ENCODE measurements at places on chromosomes 2 and 18.

GRCh38 chr2:60439219-60439974, 114.1 kb downstream of the BCL11A start:
- DNase-seq = peak; percentile 54

DNA sequence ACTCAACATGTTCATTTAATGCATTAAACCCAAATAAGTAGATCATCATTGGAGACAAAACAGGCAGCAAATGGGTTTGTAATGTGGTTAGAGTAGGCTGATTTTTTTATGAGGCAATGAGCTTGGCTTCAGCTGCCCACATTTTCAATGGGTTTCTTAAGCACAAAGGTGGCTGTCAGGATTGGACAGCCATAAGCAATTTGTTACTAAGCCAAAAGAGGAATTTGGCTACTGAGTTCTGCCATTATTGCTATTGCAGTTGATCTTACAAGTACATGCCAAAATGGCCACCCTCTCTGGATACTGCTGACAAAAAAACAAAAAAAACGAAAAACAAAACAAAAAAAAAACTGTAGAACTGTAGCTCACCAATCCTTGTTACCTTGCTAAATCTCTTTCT, 1348.0 kb upstream of the PIK3C3 start:
- DNase-seq = no peak

- DNase-seq = no peak
These were observed 112.5 kb downstream of the BMPR2 start for GRCh38 chr2:202488671-202489070.

GRCh38 chr2:60541056-60541651, 12.3 kb downstream of the BCL11A start:
- no peak for DNase-seq

GRCh38 chr18:74074668-74075564, 72.7 kb downstream of the FBXO15 start:
- no peak for DNase-seq

DNA sequence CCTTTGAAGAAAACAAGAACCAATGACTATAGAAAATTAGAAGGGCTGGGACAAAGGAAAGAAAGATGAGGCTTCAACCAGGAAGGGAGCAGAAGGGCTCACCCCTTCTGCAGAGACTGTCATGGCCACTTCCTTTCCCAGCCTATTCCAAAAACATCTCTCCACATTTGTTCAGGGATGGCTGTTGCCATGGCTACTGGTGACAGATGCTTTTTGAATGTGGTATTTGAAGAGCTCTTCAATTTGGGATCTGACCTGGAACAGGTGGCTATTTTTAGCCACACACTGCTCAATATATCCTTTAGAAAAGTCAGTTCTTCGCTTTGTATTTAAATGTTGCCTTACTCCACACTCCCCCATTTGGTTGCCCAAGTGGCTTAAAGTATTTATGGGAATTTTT, 64.1 kb upstream of the LCLAT1 start:
- DNase-seq = no peak

DNA sequence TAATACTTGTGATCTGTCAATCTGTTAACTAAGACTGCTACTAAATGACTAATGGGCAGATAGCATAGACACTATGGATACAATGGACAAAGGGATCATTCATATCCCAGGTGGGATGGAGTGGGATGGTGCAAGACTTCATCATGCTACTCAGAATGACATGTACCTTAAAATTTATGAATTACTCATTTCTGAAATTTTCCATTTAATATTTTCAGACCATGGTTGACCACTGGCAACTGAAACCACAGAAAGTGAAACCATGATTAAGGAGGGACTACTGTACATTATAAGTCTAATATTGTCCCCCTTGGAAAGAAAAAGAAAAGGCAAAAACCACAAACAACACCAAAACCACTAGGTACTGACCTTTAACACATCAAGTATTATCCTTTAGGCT, 247.0 kb upstream of the SYT4 start:
- DNase-seq = no peak

- no peak for DNase-seq
These were observed 22.7 kb upstream of the DOCK10 start for GRCh38 chr2:225064928-225065327.

DNA sequence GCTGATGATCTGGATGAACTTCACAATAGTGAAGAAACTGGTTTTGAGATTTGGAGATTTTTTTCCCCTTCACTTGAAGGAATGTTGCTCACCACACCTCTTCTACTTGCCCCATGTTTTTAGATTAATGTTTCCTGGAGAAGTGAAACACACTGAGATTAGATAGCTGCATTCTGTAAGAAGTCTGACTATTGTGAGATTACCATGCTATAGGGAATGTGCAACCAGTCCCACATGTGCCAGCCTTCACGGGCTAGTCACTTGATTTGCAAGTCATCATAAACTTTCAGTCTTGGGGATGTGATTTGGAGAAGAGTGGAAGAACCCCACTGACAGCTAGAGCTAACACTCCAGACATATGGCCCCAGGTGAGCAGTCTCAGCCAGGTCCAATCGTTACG, 7.4 kb upstream of the CCNYL1 start:
- no peak for DNase-seq

GRCh38 chr2:38619458-38620164, 16.9 kb upstream of the HNRNPLL start:
- no peak for DNase-seq

GRCh38 chr2:36993841-36994620, 27.7 kb upstream of the STRN start:
- DNase-seq = no peak

GRCh38 chr2:120305296-120305695, 40.6 kb upstream of the INHBB start:
- DNase-seq = no peak

- DNase-seq = no peak
These were observed 56.5 kb upstream of the TMEM247 start for GRCh38 chr2:46422717-46423394.

- no peak for DNase-seq
These were observed 125.6 kb downstream of the PLB1 start for GRCh38 chr2:28621172-28622100.

DNA sequence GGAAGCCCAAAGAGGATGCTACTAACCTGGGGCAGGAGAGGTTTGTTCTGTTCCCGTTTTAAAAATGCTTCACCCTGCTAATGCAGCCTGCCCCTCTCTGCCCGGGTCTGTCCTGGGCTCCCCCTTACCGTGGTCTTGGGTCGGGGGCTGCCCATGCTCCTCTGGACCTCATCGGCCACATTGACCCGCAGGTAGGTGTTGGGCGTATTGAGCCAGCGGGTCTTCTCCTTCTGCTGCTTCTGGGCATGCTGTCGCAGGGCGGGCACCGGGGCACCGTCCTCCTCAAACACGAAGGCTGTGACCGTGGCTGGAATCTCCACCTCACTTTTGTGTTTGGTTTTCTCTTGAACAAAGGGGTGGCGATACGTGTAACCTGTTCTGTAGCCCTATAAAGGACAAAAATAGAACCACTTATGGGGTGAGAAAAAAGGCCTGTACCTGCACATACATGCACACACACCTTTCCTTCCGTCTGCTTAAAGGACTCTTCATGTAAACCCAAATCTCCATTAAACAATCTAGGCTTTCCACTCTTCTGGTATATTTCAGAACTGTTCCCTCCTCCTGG, 89.3 kb downstream of the ADD2 start:
- no peak for DNase-seq

- DNase-seq = no peak
These were observed 20.3 kb downstream of the GKN2 start for GRCh38 chr2:68932402-68932801.

DNA sequence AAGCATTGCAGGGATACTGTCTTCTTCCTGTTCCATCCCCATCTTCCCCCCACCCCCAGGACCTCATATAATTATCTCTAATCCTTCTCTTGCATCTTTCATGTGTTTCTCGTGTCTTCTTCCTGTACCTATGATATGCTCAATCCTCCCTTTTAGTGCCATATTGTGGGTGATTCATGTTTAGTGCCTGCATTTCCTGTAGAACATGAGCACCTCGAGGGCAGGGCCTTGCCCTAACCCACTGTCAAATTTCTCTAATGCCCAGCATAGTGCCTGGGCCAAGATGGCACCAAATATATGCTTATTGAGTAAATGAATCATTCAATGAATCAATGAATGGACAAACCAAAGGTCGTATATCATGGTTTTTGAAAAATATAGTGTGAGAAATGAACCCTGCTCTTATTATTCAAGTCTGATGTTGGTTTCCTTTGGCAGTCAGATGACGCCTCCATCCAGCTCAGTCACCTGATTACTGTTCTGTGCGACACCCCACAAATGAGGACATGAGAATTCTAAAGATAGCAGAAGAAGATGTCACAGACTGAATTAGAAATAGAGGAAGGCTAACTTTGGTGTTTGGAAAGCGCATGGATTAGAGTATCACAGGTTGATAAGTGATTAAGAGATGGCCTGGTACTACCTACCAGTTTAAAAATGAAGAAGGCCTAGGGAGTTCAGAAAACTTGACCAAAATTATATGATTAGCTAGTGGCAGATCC, 278.4 kb downstream of the PRKCE start:
- DNase-seq = no peak

DNA sequence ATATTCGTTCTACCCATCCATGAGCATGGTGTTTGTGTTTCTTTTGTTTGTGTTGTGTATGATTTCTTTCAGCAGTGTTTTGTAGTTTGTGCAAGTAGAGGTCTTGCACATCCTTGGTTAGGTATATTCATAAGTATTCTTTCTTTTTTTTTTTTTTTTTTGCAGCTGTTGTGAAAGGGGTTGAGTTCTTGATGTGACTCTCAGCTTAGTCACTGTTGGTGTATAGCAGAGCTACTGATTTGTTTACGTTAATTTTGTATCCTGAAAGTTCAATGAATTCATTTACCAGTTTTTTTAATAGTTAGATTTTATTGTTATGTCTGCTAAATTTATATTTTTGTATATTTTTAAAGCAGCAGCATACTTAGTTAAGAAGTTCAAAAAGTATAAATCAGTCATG, 834.4 kb upstream of the NRXN1 start:
- no peak for DNase-seq

- no peak for DNase-seq
These were observed 22.1 kb downstream of the TNP1 start for GRCh38 chr2:216837740-216838139.

GRCh38 chr18:6257950-6258349, 156.8 kb downstream of the L3MBTL4 start:
- no peak for DNase-seq

- no peak for DNase-seq
These were observed 164.1 kb downstream of the GREB1L start for GRCh38 chr18:21406116-21406515.

DNA sequence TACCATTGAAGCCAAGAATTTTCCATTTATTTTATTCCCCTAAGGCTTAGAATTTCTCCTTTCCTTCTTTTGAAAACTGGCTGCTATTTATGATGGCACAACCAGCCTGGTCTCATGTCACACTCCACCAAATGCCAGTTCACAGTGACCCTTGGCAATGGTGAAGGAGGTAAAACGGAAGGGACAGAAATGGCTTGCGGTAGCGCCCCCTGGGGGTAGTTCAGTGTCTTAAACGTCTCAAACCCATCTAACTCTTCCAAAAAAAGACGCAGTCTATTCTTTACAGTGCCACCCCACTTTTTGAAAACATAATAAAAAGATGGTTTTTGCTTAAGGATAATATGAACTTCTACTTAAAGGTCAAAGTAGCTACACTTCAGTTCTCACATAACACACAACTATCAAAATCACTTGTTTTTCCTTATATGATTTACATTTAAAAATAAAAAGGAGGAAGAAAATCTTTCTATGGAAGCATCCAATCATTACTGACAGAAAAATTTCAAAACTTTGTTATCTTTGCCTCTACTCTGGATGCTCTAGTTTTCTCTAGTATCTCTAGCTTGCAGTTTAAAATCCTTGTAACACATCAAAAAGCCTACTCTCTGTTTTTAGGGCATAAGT, 28.0 kb downstream of the PNO1 start:
- peak; percentile 86 for DNase-seq

DNA sequence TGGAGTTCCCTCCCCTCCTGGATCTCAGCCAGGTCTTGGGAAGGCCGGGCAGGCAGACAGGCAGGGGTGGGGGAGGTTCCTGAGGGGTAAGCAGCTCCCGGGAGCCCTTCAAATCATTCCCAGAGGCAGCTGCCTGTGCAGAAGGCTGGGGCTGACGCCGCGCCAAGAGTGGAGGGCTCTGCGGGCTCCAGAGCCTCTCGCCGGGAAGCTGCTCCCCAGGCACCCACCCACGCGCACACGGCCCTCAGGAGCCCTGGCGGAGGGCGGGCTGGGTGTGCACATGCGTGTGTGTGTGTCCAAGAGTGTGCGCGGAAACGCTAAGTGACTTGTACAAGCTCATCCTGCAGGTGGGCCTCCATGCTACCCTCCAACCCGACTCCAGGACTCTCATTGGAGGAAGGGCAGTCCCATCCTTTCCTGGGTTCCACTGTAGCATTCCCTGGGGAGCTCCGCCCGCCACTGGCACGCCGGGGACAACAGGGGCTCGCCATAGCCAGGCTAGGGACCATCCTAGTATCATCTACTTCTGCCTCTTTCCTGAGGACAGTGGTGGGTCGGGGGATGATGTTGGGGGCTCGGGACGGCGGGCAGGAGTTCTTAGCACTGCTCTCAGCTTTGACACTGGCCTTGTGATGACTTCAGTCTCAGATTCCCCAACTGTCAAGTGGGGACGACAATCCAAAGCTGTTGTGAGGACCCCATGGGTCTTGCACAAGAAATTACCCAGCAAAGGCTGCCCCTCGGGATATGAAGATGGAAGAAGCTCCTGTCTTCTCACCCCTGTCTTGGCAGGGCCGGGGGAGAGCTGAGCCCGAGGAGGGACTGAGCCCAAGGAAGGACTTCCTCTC, 50.3 kb downstream of the INHBB start:
- DNase-seq = no peak

DNA sequence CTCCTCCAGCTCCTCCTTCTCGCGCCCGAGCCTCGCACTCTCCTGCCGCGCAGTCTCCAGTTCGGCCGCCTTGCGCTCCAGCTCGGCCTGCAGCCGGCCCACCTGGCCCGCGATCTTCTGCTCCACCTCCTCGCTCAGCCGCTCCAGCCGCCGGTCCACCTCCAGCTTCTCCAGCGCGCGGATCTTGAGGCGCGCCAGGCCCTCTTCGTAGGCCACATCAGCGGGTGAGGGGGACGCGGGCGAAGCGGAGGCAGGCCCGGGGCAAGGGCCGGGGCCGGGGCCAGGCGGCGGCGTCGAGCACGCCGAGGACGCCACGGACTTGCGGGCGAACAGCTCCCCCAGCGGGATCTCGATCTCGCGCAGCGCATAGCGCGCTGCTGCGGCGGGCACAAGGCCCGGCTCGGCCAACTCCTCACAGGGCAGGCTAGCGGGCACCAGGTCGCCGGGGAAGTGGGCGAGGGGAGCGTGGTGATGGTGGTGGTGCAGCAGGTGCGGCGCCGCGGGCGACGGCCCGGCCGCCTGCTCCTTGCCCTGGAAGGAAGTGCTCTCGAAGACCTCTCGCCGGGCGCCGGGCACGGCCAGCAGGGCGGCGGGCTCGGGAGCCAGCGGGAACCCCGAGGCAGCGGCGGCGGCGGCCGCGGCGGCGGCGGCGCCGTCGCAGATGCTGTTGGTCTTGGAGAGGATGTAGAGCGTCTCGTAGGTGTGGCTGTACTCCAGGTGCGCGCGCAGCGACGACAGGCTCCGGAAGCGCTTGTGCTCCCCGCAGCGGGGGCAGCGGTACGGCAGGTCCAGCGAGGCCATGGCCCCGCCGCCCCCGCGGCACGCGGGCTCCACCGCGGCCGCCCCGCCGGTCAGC, 15.2 kb downstream of the FBXO41 start:
- DNase-seq = no peak

GRCh38 chr2:235216901-235217300, 265.1 kb downstream of the SH3BP4 start:
- no peak for DNase-seq

Measured in hematopoietic multipotent progenitor cell treated with erythropoietin and hydrocortisone succinate and interleukin-3 and kit ligand, for 17 days (in vitro differentiated cells).